ENCODE measurements at places on chromosomes 2 and 18.

- DNase-seq: no peak
These were observed 246.1 kb downstream of the EXOC6B start for GRCh38 chr2:72579591-72580180.

DNA sequence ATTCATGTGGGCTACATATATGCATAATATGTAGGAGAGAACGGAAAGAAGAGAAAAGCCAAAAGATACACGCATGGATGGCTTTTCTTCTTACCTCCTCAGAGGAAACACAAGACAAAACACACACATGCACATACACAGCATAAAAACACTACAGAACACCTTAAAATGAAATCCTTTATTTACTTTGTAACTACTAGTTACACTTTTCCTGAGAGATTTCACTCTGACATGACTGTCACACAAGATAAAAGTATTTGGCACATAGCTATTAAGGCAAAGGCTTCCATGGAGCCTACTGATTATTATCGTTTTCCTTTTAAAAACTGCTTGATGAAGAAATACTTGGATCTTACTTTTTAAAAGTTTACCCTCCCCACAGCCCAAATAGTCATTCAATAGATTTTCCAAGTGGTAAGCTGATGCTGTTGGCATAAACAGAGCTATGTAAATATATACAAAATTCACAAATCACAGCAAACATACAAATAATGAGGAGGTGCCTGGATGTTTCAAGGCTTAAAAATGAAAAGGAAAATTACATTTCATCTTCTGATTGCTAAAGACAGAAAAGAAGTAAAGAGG, 8.6 kb downstream of the ZEB2 start:
- DNase-seq: no peak

DNA sequence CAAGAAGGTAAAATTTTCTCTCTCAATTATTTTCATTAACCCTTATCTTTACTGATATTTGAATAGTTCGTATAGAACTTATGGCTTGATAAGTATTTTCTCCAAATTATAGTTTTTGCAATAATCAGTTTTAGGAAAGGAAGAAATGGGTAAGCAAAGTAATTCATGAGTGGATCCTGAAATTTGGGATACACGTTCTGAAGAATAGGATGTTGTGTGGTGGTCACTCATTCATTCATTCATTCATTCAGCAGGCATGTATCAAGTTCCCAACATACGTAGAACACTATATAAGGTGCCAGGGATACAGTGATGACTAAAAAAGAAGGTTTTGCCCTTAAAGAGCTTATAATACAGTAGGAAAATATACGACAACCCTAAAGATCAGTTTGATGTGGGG, 95.4 kb downstream of the PTRHD1 start:
- no peak for DNase-seq

- no peak for DNase-seq
These were observed 51.5 kb upstream of the MGAT5 start for GRCh38 chr2:134202371-134202770.

- DNase-seq: no peak
These were observed 77.3 kb upstream of the SMAD7 start for GRCh38 chr18:49028091-49028490.

- DNase-seq: no peak
These were observed 75.8 kb downstream of the LONRF2 start for GRCh38 chr2:100246163-100247145.

DNA sequence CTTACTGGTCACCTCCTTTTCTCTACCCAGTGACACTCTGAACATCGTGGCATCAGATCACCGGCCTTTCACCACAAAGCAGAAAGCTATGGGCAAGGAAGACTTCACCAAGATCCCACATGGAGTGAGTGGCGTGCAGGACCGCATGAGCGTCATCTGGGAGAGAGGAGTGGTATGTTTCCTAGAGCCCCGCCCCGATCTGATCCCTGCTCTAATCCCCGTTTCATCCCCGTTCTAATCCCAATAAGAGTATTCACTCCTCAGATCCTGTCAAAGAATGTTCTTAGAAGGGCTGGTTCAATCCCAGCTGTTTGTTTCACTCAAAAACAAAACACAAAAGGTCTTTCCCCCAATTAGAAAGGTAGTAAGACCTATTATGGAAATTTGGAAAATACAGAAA, 30.4 kb upstream of the MAPRE3 start:
- DNase-seq: no peak

- no peak for DNase-seq
These were observed 60.2 kb downstream of the MYT1L start for GRCh38 chr2:2270808-2271415.

- no peak for DNase-seq
These were observed 8.8 kb upstream of the CRACDL start for GRCh38 chr2:98944775-98945174.
